HuH-7 (cell line): ENCODE measurements at places on chromosomes 5 and 9.

GRCh38 chr9:35311891-35312639 lies 150.3 kb downstream of the UNC13B start:
- DNase-seq, result no peak

GRCh38 chr5:141897425-141897824 lies 19.2 kb upstream of the PCDH1 start:
- no peak for DNase-seq

DNA sequence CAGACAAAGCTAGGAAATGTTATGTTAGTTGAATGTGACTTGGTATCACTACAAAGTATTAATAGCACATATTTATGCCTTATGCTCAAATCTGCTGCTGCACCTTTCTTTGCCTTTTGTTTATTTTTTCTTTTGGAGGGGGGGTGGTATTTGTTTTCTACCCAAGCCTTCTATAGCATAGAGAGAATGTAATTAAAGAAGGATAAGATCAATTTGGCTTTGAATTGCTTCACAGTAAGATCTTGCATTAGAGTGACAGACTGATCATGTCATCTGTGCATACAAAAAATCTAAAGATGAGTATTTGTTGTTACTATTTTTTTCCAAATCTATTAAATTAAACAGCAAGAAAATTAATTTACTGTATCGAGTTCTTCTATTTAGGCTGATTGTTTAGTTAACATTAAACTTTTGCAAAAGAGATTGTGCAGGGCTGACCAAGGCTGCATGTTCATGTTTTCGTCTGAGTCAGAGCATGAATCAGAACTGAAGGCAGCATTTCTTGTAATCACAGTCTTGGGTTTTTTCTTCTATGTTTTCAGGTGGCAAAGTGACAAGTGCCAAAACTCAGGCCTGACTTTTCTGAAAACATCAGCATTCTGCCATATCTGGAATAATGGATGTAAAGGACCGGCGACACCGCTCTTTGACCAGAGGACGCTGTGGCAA lies 1007.1 kb upstream of the WWC1 start:
- no peak for DNase-seq

DNA sequence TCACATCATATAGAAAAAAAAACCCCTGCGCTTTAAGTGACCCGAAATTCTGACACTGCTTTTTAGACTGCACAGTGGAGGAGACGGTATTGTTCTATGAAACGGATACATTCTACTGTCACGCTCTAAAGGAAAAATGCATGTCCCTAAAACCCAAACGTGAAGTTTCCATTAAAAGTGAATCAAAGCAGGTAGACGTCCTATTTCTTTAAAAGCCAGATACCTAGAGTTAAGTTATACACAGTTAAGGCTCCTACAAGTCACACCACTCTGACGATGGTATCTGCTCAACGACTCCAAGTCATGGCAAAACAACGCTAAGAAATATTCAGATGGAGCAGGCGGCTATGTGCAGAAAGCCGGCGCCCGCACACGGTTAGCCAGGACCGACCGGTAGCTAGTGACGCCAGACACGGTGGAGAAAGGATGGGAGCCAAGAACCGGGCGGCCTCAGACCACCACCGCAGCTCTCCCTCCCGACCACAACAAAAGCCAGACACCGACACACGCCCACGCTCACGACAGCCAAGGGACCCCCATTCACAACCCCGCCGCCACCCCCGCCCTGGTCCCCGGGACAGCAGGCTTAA lies 734 bp downstream of the SKP1 start:
- no peak for DNase-seq

- DNase-seq, result no peak
These were observed 86.6 kb upstream of the EQTN start for GRCh38 chr9:27383524-27383923.

- DNase-seq, result no peak
These were observed 48.6 kb upstream of the ZBTB43 start for GRCh38 chr9:126756238-126756637.

- DNase-seq, result no peak
These were observed 14.8 kb upstream of the PLEKHG4B start for GRCh38 chr5:77170-77501.

DNA sequence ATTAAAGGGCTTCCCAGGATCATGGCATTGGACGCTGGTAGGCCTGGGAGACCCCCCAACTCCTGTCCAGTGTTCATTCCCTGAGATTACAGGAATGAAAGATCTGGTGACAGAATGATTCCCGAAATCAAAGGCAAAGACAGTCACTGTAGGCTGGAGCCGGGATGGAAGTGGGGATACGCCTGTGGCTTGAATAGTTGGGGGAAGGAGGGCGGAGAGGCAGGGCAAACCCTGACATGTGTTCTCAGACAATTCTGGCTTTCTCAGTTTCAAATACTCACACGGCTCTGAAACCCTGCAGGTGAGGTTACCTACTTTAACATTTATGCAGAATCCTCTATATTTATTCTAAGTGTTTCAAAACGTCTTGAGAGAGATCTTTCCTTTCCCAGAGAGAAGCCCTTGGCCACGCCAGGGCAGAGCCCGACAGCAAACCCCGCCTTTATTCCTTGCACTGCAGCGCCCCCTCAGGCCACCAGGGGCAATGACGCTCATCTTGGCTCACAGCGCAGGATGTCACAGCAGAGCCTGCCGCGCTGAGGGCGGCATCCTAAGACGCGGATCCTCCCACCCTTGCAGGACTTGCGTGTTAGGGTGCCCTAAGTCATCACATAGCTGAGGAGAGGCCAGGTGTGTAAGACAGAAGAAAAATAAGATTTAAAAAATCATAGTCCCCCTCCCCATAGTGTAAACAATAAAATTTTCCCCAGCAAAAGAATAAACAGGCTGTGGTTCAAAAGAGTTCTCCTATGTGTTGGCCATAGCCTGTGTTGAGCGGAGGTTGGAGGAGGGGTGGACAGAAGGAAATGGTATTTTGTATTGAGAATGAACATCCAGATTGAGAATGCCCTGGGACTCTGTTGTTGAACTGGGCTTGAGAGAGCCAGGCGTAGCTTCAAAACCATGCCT lies 284.5 kb downstream of the NTRK2 start:
- DNase-seq, result peak; percentile 68

DNA sequence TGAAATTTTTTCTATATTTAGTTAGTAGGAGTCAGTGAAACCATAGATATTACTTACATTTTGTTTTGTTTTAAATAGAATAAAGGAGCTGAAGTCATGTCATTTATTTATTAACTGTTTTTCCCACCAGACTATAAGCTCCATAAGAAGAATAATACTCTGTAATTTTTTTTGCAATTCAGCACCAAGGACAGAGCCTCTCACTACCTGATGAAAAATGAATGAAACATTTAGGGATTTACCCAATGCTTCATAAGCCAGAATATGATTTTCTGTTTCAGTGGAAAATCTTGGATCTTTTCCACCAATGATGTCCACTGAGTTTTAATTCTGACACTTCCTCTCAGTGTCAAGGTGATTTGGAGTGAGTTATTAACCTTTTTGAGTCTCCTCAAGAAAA lies 624.9 kb upstream of the GRAMD2B start:
- no peak for DNase-seq

DNA sequence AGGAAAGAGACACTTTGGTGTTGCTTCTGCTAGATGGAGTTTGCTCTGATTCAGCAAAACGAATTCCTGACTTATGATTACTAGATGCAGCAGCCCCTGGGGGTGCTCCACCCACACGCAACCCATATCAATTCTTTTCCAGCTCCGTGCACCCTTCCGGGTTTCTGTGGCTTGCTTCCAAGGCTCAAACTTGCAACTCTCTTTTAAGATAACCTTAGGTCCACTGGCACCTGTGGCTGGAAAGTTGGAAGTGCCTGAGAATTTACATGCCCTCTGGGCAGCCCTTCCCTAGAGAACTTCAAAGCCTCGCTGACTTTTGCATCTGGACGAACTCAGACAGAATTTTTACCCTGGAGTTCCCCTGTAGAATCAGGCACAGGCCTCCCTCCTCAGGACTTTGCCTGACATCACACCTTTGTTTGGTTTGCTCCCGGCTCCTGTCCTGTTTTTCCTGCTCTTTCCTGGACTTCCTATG lies 224.9 kb downstream of the SNX18 start:
- DNase-seq, result no peak

- DNase-seq, result no peak
These were observed 38.2 kb upstream of the SPATA31E1 start for GRCh38 chr9:87844506-87844905.

DNA sequence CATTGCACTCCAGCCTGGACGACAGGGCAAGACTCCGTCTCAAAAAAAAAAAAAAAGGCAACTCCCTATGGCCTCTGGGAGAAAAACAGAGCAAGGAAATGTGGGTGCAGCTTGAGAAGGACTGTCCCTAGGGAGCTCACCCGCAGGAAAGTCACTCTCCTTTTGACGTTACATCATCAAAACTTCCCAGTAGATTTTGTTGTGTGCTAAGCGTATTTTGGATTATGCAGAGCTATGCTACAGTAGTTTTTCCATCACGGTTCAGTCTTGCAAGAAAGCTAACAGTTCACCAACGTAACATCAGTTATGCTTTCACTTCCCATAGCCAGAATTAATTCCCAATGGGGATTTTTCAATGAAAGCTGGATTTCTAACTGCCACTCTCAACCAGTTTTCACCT lies 138.8 kb downstream of the HSD17B3 start:
- no peak for DNase-seq

DNA sequence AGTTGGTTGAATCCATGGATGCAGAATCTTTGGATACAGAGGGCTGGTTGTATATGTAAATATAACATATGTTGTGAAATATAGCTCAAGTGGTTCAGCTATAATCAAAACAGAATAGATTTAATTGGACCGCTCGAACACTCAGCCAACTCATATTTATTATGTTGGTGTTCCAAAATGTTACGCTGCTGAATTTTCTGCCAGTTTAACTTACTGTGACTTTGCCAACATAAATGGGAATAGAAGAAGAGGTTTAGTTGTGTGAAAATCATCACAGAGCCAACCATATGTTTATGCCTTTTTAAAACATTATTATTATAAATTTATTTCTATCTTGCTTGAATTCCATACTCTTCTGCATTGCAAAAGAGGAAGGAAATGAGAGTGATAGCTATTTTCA lies 178.2 kb upstream of the FBXL7 start:
- DNase-seq, result no peak

DNA sequence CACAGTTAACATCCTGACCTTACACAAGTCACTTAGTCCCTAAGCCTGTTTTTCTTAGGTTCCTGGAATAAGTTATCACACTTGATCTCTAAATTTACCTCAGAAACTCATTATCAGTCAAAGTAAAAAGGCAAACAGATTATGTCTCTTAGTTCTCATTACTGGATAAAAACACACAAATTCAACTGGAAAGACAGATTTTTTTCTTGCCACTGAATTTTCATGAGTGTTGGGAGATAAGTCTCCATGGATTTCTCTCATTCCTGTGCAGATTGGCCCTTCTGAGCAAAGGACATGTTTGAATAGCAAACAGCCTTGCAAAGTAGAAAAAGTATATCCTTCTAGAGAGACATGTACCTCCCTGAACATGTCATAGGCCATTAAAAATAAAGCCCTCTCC lies 10.2 kb downstream of the SPATA9 start:
- no peak for DNase-seq

DNA sequence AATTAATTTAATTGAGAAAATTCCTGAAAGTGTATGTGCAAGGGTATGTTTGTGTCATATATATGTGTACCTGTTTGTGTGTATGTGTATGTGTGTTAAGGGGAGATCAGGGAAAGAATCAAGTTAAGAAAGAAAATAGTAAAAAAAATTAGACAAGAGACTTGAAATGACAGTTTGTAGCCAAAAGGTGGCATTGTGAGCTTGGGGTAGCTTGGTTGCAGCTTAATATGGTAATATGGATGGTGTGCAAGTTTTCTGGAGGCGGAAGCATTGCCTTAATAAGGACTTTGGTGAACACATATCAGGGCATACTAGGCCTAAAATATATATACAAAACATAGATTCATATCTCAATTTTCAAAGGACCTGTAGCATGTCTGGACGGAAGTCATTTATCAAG lies 129.9 kb downstream of the INSYN2B start:
- no peak for DNase-seq

- DNase-seq, result no peak
These were observed 86.2 kb upstream of the RETREG1 start for GRCh38 chr5:16702964-16703363.

- DNase-seq, result no peak
These were observed 19.7 kb downstream of the FNBP1 start for GRCh38 chr9:130023144-130023787.
